ENCODE measurements at places on chromosomes 5 and 9. TPM values are rescaled to one million over a fixed set of nuclear protein-coding genes. Genes with fewer than 3 reads are reported as not detected.

GRCh38 chr5:1010641-1011046 lies 2.0 kb downstream of the NKD2 start:
- no peak for DNase-seq

Gene MAMDC2
- total RNA-seq: not detected

Gene GFI1B
- not detected for total RNA-seq

Gene HTR4
- not detected for total RNA-seq

- no peak for DNase-seq
These were observed 37.9 kb upstream of the SH3PXD2B start for GRCh38 chr5:172492097-172492840.

Gene MYMK
- total RNA-seq: not detected

Gene DDX4
- total RNA-seq: 0.48 TPM

DNA sequence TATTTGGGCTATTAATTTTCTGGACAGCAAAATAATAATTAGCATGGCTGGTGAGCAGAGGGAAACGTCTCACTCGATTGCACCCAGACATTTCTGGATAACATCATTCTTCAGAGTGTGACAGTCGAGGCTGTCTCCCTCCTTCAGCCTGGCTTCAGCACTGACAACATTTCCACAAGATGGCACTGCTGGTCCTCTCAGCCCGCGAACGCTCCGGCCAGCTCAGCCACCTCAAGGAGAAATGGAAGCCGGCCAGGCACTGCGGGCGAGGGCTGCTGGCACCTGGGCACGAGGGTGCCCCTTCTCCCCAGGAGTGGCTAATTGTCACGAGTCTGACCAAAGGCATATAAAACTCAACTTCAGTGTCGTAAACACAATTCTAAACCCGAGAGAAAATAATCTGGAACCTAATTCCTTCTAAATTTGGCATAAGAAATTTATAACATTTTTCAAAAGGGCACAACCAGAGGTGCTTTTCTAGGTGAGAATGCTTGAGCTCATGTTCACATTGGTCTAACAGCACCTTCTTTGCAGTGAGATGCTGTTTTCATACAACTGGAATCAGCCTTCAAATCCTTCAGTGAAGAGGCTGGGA lies 65.9 kb downstream of the DAP start:
- peak; percentile 12 for DNase-seq

Gene FBXO38
- 48.5 TPM for total RNA-seq

Gene EHMT1
- 100 TPM for total RNA-seq

DNA sequence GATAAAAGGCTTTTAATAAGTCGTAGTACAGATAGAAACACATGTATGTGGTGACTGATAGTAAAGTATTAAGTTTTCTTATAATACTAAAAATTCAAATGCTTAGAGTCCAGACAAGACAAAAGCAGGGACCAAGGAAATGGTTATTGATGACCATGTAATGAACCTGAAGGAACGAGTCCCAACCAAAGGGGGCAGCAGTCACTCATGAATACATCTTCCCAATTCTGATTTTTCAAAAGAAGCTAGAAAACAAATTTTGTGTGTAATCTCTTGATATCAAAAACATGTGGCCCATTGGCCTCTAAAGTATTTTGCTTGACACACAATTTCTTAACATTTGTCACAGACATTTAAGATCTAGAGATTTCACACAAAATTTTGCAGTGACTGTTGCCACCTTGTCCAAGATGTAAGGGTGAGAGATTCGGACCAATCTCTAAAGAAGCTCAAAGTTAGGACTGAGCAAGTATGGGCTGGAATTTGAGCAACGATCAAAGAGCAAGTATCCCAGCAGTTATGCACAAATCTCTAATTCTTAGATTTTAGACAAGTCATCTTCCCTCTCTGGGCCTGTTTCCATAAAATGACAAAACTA lies 66.8 kb downstream of the ARL15 start:
- DNase-seq: peak; percentile 44

DNA sequence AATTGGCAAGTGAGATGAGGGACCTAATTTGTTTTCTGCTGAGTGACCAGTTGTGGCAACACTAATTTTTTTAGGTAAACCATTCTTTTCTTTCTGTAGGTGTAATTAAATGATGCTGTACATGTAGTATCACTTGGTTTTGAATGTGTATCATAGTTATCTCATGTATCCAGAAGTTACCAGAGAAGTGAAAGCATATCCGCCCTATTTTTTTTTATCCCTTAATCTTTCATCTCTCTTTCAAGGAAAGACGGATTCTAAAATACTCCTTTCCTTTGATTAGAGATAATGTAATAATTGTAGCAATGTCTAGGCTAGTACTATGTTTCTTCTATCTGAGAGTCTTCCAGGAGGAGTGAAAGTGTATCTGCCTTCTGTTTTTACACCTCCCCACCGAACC lies 7.1 kb downstream of the KDM3B start:
- no peak for DNase-seq

DNA sequence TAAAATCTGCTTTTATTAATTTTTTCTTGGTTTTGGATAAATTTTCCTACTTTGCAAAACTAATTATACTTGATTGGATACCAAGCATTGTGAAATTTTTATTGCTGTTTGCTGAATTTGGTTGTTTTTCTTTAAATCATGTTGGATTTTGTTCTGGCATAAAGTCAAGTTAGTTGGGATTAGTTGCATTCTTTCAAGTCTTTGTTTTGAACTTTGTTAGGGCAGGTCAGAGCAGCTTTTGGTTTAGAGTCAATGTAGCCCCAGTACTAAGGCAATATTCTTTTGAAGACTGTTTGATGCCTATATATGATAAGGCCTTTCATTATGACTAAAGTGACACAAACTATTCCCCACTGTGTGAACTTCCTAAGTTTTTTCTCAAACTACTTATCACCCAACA lies 531.1 kb downstream of the RASEF start:
- DNase-seq: no peak

DNA sequence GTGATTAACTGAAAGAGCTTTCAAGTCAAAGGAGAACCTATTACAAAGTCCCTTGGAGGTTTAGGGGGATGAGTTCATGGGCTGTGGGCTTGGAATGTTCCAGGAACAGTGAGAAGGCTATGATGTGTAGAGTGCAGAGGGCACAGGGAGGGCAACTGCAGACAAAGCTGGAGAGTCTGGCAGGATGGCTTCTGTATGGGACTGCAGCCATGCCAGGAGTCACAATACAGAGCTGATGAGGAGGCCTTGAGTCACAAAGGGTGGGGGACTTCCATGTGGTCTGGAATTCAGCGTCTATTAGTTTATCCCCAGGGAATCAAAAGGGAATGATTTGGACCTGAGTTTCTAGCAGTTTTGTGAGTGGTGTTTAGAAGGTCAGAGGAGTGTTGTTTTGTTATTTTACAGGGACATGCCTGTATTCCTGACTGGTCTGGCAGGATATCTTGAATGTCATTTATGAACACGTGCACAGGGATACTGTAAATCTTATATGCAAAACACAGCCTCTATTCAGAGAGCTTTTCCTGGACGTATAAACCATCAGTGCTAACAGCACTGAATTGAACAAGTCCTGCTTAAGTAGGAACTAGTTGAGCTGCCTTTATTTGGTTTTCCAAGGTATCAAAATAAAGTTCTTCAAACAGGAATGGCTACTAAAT lies 14.3 kb upstream of the TEK start:
- DNase-seq: no peak

- no peak for DNase-seq
These were observed 241.7 kb upstream of the NR4A3 start for GRCh38 chr9:99579964-99580363.

DNA sequence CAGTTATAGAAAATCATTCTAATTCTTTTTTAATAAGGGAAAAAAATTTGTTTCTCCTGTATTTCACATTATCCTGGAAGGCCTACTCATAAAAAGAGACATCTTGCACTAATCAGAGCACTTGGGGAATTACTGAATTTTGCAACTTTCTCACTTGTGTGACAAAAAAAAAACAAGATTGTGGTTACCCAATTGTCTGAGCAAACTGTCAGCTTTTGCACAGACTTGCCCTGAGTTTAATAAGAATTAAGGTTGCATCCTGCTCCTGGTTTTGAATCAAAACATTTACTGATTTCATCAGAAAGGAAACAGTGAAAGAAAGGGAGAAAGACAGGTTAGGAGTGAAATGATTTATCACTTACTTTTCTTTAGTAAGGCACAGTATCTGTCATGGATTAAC lies 10.6 kb upstream of the SH3RF2 start:
- no peak for DNase-seq

DNA sequence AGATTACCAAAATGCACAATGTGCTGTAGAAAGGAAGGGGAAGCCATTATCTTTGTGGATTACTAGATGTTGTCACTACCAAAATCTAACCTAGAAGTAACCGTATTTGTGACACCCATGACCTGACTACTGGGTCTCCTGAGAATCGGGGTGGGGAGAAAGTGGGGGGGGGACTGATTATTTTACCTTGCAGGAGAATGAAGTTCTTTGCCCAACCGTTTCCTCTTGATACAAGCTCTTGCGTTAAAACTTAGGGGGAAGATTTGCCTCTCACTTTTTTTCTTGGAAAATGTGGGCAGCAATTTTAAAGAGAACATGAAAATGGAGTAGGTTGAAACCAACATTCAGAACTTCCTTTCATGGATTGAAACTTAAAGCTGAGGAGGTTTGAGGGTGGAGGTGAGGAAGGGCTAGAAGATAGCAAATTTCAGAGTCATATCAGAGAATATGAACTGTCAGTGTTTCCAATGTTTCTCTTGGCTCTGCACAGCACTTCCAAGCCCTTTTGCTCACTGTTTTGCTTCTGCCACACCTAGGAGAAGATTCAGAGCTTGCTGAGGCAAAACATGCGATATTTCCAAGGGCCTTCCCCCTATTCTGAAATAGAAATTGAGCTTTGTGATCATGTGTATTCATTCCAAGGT lies 280.8 kb downstream of the AOPEP start:
- no peak for DNase-seq
